ENCODE measurements at places on chromosomes 11 and 22. TPM values are rescaled to one million over a fixed set of nuclear protein-coding genes. Genes with fewer than 3 reads are reported as not detected.

Gene NNMT
- total RNA-seq, result 1.7 TPM

GRCh38 chr11:105296806-105297205 is 157.2 kb upstream of the CARD18 start:
- H3K36me3 ChIP-seq, result no peaks in the 10 kb centered on the region
- H3K4me1 ChIP-seq, result no peaks in the 10 kb centered on the region
- DNase-seq, result no peak
- H3K27ac ChIP-seq, result no peak overlapping the region

DNA sequence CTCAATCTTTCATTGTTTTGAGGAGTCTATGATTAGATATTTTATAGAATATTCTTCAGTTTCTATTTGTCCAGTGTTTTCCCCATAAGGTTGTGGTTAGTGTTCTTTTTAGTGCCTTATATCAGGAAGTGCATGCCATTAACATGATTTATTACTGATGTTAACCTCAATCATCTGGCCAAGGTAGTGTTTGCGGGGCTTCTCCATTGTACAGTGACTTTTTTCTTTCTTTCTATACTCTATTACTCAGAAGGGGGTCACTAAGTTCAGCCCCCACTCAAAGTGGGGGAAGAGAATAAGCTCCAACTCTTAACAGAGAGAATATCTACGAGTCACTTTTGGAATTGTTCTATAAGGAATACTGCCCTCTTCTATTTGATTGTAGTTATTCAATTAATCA is 415.8 kb downstream of the DYNC2H1 start:
- H3K27me3 ChIP-seq, result no peaks in the 10 kb centered on the region
- no peak overlapping the region for H3K4me3 ChIP-seq
- no peak for DNase-seq
- H3K36me3 ChIP-seq, result no peaks in the 10 kb centered on the region
- H3K4me1 ChIP-seq, result peaks cover 21% of the 10 kb centered on the region
- H3K27ac ChIP-seq, result no peak overlapping the region

DNA sequence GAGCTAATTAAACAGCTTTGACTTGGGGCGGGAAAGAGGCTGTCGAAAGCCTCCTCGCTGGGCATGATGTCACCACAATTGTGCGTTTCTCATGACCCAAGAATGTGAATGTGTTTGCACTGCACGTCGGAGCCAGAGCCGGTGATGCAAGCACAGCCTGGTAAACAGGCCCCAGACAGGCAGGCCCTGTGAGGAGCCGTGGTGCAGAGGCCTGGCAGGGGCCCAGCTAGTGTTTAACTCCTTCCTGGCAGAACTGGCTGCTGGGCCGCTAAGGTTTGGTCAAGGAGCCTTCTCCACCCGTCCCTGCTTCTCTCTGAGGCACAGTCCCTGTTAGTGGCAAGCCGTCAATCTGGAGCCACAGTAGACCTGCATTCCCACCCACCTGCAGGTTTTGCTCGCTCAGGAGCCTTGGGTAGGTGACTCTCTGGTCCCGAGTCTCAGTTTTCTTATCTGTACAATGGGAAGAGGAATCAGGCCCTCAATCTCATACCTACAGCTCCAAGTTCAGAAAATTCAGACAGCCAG is 25.4 kb upstream of the SMTN start:
- peaks cover 9% of the 10 kb centered on the region for H3K4me1 ChIP-seq
- peak; percentile 60 for DNase-seq
- H3K27ac ChIP-seq, result no peak overlapping the region
- H3K36me3 ChIP-seq, result no peaks in the 10 kb centered on the region
- no peaks in the 10 kb centered on the region for H3K27me3 ChIP-seq

DNA sequence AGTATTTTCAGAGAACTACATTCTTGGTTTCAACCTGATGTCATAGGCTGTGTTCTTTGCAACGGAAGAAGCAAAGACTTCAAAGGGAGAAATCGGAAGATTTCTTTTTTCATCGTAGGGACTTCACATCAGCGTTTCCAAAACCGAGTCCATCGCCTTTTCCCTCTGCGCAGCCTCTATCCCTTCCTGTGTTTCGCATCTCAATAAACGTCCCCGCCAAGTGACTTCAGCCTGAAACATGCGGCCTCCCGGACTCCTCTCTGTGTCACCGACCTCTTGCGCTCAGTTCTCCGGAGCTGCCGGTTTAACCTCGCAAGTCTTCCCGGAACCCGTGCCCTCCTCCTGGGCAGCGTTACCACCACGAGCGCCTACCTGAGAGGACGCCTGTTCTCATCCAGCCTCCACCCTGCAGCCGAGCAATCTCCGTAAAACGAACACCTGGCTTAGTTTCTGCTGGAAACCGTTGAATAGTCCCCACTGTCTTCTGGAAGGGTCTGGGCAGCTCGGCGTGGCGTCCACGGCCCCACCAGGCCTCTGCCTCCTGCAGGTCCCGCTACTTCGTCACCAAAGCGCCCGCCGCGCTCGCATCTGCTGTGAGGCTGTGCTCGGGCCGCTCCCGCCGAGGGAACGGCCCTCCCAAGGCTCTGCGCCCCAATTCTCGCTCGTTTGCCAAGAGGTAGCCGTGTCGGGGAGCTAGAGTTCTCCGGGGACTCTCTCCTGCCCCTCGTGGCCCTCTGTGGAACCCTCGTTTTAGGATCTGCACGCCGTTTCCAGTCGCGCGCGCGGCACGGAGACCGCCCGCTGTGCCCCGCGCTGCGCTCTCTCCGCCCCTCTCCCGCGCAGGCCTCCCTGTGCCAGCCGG is at the start of gene GLB1L3:
GLB1L3 (plus strand) TSS at position 846 of the 862 bp plus-strand sequence. CDS start 362 bp downstream, outside the sequence.
- H3K4me1 ChIP-seq, result no peaks in the 10 kb centered on the region
- peak; percentile 76 for DNase-seq
- peaks cover 83% of the 10 kb centered on the region for H3K27me3 ChIP-seq
- no peak within 1 kb of the TSS for H3K27ac ChIP-seq

DNA sequence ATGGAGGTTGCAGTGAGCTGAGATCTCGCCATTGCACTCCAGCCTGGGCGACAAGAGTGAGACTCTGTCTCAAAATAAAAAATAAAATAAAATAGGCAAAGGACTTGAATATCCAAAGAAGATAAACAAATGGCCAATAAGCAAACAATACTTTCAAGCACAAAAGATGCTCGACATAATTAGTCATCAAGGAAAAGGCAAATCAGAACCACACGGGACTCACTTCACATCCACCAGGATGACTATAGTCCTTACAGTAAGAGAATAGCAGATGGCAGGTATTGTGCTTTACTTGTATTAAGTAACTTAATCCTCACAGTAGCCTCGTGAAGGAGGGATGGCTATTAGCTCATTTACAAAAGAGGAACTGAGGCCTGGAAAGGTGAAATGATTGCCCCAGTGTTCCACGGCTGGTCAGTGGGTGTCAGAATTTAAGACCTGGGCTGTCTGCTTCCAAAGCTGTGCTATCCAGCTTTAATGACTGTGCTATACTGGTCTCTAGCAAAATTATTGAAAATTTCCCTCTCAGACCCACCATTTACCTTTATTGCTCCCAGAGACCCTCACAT is 40.2 kb upstream of the RBFOX2 start:
- no peak overlapping the region for H3K4me3 ChIP-seq
- H3K4me1 ChIP-seq, result peaks cover 11% of the 10 kb centered on the region
- no peak overlapping the region for H3K27ac ChIP-seq
- no peaks in the 10 kb centered on the region for H3K27me3 ChIP-seq
- no peaks in the 10 kb centered on the region for H3K36me3 ChIP-seq
- no peak for DNase-seq

DNA sequence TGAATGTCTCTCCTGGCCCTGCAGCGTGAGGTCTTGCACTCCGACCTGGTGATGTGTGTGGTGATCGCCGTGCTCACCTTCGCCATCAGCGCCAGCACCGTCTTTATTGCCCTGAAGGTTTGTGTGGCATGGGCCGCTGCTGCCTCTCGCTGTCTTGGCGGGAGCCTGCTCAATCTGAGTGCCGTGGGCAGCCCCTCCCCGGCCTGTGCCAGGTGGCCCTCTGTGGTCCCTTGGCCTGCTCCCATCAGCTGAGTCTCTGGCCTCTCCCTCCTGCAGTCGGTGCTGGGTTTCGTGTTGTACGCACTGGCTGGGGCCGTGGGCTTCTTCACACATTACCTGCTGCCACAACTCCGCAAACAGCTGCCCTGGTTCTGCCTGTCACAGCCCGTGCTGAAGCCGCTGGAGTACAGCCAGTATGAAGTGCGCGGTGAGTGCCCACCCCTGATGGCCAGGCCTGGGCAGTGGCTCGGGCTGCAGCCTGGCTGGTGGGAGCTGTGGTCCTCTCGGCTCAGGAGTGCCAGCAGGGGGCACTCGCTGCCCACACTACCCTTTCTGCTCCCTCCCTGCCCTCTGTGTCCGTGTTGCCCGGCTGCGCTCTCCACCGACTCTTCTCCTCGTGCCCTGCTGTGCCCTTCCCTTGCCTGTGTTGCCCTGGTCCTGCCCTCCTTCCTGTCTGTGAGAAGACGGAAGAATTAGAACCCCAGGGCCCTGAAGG is 10.2 kb downstream of the PCNX3 start:
- peak; percentile 72 for DNase-seq
- no peaks in the 10 kb centered on the region for H3K27me3 ChIP-seq
- H3K36me3 ChIP-seq, result no peaks in the 10 kb centered on the region
- H3K4me1 ChIP-seq, result no peaks in the 10 kb centered on the region

GRCh38 chr22:31092161-31092560 is 11.0 kb downstream of the SMTN start:
- H3K27ac ChIP-seq, result no peak overlapping the region
- H3K4me3 ChIP-seq, result no peak overlapping the region
- no peak for DNase-seq
- no peaks in the 10 kb centered on the region for H3K4me1 ChIP-seq

Gene ZNF70
- 4.6 TPM for total RNA-seq

Measured in neural progenitor cell (in vitro differentiated cells).